Right lobe of liver (tissue), 6 donors: ENCODE measurements at places on chromosomes 7 and 10. TPM values are rescaled to one million over a fixed set of nuclear protein-coding genes. Genes with fewer than 3 reads are reported as not detected.

Gene LIPK
- total RNA-seq, result not detected

Gene CFAP46
- total RNA-seq, result 0.67 TPM

Gene PLAC9
- 0.78 TPM for total RNA-seq

Gene TMEM140
- total RNA-seq, result 49.3 TPM

DNA sequence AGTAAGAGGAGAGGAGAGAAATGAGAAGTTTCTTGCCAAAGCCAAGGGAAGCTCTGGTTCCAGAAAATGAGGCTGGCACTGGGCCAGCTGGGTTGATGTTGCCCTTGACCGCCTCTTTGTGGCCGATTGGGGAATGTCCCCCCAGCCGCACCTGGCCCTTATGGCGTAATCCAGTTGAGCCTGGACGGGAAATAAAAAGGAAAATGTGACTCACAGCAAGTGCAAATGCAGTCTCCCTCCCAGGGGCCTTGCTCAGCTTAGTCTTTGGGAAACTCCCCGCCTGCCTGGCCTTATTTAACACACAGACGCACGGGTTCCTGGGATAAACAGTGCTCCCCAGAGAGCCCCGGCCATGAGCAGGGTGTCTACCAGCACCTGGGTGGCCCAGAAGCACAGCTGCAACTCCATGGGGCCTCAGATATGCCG lies 174.8 kb downstream of the KIAA1217 start:
- no peak overlapping the region for H3K4me3 ChIP-seq
- H3K4me1 ChIP-seq, result no peaks in the 10 kb centered on the region
- no peak overlapping the region for H3K27ac ChIP-seq

- no peak overlapping the region for H3K4me3 ChIP-seq
- H3K27ac ChIP-seq, result no peak overlapping the region
- no peaks in the 10 kb centered on the region for H3K27me3 ChIP-seq
- DNase-seq, result no peak
- H3K4me1 ChIP-seq, result no peaks in the 10 kb centered on the region
Observed at GRCh38 chr7:125098377-125098970, 168.8 kb upstream of the POT1 start.

Gene IGF2BP3
- total RNA-seq, result 0.12 TPM

Gene TUBB8
- not detected for total RNA-seq

DNA sequence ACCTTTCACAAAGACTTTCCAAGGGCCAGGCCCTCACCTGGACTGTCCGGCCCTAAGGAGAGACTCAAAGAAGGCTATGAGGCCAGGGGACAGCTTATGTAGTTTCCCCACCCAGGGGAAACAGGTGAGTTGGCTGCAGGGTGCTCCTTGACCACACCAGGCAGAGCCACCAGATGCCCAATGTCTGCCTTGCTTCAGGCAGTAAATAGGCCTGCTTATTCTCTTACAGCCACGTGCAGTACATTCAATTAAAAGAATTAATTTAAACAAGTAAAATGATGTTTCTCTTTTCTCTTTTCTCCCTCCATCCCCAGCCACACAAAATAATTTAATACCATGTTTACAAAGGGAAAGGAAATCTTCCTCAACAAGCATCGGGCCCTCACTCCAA lies 66.6 kb upstream of the ABLIM1 start:
- no peak for DNase-seq
- no peak overlapping the region for H3K27ac ChIP-seq

DNA sequence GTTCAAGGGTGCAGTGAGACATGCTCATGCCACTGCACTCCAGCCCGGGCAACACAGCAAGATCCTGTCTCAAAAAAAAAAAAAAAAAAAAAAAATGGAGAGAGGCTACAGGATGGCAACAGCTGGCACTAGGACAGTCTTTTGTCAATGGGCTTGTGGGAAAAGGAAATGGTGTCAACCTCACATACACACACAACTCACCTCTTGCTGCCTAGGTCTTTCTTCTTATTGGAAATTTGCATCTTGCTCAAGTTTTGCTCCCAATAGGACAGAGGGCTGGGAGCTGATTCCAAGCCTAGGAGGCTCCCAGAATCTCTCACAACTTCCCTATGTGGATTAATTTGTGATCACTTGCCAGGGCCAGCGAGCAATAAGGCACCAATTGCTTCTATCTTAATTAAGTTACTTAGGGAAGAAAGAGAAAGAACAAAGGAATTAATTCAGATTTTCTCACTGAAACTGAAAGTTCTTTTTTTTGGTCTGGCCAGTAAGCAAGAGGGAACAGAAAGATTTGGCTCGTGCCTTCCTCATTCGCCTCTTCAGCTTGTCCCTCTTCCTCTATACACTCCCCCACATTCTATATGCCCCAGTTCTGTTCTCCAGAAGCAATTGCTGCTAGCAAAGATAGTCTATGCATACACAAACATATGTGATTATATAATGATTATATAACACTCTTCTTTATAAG lies 33.8 kb downstream of the MAP3K8 start:
- no peaks in the 10 kb centered on the region for H3K27me3 ChIP-seq
- no peaks in the 10 kb centered on the region for H3K36me3 ChIP-seq
- H3K27ac ChIP-seq, result no peak overlapping the region
- H3K4me3 ChIP-seq, result no peak overlapping the region

DNA sequence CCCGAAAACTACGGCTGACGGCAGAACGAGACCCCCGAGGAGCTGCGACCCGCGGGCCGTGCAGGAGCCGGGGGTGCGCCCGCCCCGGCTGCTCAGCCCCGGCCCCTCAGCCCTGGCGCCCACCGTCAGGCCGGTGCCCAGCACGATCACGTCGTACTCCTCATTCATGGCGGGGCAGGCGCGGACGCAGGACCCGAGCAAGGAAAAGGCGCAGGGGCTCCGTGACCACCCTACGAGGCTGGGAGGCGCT lies 218 bp downstream of the GDI2 start:
- H3K4me3 ChIP-seq, result peak overlapping the region; percentile 69
- H3K27ac ChIP-seq, result peak overlapping the region; percentile 97
- H3K27me3 ChIP-seq, result no peaks in the 10 kb centered on the region
- no peak for DNase-seq

Gene MRLN
- total RNA-seq, result not detected

Gene CRHR2
- total RNA-seq, result not detected

- H3K4me1 ChIP-seq, result no peaks in the 10 kb centered on the region
- no peaks in the 10 kb centered on the region for H3K36me3 ChIP-seq
- DNase-seq, result peak; percentile 16
- H3K4me3 ChIP-seq, result no peak overlapping the region
- H3K27ac ChIP-seq, result no peak overlapping the region
Observed at GRCh38 chr10:12925845-12926244, 75.7 kb downstream of the CCDC3 start.

DNA sequence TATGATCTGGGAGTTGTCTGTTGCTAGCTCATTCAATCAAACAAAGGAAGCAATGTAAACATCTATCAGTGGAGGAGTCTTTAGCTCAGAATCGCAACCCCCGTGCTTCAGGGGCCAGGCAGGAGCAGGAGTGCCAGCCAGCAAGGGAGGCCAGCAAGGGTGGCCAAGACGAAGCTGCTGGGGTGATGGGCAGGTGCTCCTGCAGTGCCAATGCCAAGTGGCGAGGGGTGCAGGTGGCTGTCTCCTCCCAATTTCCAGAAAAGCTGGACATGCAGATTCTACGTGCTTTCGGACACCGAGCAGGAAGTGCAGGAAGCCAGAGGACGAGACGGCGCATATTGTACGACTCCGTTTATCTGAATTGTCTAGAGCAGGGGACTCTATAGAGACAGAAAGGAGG lies 48.1 kb upstream of the EBF3 start:
- no peaks in the 10 kb centered on the region for H3K36me3 ChIP-seq
- DNase-seq, result no peak
- no peak overlapping the region for H3K27ac ChIP-seq
- H3K4me3 ChIP-seq, result no peak overlapping the region
- no peaks in the 10 kb centered on the region for H3K4me1 ChIP-seq

Gene SLC26A3
- total RNA-seq, result not detected

DNA sequence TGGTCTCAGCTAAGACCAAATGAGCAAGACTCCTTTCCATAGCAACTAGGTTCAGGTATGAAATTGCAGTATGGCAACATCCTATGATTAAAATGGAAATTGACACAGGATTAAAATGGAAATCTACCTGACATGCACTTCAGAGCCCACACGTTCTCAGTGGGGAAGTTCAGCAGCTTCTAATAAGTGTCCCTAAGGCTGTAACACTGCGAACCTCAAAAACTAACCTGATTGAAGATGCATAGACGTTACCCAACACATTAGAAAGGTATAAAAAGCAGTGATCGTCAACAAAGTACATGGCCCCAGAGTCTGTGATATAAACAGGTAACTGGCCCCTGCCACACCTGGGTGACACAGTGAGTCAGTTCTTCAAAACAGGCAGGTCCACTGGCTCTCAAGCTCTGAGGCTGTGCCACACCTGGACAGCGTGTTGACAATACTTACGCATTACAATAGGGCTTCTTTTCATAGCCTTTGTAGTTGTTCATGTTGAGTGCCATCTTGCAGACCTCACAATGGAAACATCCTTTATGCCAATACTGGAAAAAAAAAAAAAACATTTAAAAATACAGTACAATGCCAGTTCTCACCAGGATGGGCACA lies 274.9 kb upstream of the NEBL start:
- peak overlapping the region; percentile 54 for H3K4me3 ChIP-seq
- peaks cover 16% of the 10 kb centered on the region for H3K4me1 ChIP-seq
- no peaks in the 10 kb centered on the region for H3K36me3 ChIP-seq
- H3K27ac ChIP-seq, result no peak overlapping the region
- no peak for DNase-seq
- no peaks in the 10 kb centered on the region for H3K27me3 ChIP-seq

DNA sequence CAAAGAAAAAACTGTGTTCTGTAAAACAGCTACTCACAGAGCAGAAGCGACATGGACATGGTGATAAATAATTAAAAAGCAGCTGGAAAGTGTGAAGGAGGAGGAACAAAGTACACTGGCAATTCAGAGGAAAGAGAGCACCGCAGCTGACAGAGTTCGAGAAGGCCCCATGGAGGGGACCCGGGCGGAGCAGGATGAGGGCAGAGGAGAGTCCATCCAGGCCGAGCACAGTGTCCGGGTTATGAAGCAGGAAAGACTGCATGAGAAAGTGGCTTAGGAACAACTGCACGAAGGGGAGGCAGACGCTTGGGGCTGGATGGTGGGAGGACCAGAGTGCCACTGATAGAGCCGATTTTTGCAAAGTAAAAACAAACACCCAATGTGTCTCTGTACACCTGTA lies 185.5 kb downstream of the ZMYND11 start:
- H3K4me1 ChIP-seq, result no peaks in the 10 kb centered on the region
- DNase-seq, result no peak
- no peak overlapping the region for H3K27ac ChIP-seq
- H3K4me3 ChIP-seq, result no peak overlapping the region
- no peaks in the 10 kb centered on the region for H3K27me3 ChIP-seq
- no peaks in the 10 kb centered on the region for H3K36me3 ChIP-seq

DNA sequence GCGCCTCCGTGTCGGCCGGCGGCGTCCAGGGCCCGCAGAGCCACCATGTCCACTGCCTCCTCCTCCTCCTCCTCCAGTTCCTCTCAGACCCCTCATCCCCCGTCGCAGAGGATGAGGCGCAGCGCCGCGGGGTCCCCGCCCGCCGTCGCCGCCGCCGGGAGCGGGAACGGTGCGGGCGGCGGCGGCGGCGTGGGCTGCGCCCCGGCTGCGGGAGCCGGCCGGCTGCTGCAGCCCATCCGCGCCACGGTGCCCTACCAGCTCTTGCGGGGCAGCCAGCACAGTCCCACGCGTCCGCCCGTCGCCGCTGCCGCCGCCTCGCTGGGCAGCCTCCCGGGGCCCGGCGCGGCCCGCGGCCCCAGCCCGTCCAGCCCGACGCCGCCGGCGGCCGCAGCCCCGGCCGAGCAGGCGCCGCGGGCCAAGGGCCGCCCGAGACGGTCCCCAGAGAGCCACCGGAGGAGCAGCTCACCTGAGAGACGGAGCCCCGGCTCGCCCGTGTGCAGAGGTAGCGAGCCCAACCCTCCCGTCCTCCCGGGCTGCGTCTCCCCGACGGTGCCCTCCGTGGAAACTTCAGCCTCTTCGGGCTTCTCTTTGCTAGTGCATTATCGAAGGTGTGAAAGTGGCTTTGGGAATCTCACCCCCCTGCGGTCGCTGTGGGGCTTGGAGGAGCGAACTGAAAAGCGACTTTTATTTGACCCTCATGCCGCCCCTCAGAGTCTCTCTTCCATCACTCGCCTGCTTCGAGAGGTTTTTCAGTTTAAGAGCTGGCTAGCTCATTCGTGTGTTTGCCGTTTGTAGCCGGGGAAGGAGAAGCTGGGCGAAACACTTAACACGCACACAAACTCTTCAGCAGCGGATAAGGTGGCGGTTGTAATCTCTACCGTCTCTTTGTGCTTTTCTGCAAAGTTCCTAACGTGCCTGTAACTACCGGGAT lies 975 bp downstream of the GLCCI1 start:
- H3K36me3 ChIP-seq, result no peaks in the 10 kb centered on the region
- no peaks in the 10 kb centered on the region for H3K27me3 ChIP-seq
- no peaks in the 10 kb centered on the region for H3K4me1 ChIP-seq
